ENCODE measurements at places on chromosomes 5 and 9. TPM values are rescaled to one million over a fixed set of nuclear protein-coding genes. Genes with fewer than 3 reads are reported as not detected.
A peak's percentile ranks its signal among the peaks of the same experiment; 100 is the strongest.

- no peak for DNase-seq
Observed at GRCh38 chr5:135857630-135858311, 23.3 kb downstream of the SLC25A48 start.

DNA sequence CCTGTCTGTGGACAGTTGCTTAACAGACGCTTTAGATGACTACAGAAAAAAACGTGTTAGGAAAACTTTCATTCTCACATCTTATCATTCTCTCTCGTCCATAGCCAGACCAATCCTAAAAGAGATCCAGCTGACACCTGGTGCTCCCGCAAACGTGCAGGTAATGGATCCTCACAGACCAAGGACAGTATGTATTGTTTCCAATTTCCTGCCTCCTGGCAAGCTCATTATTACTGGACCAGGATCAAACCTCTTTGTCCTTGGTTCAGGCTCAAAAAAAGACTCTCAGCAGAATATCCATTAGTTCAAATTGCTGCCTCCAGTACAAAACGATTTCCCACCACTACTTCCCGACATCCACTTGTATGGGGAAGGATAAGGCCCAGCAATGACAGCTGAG is 62.4 kb downstream of the SERINC5 start:
- DNase-seq = peak; percentile 75

- no peak for DNase-seq
Observed at GRCh38 chr5:34452170-34452828, 203.8 kb upstream of the RAI14 start.

DNA sequence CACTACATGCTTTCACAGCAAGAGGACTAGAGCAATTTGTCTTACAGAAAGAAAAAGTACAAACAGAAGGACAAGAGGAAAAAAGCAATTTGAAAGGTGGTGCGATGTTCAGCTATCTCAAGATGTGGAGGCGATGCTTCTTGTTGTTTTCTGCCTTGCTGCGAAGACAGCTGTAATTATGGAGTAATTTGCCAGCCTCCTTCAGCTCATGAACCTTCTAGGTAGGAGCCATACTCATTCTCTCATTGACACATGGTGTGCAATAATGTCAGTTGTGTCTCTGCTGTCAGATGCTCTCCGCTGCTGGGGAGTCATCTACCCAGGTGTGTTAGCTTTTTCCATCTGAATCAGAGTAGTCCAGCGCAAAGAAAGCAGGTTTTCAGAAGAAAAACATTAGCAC is 424.5 kb downstream of the NR2F1-AS1 start:
- no peak for DNase-seq

DNA sequence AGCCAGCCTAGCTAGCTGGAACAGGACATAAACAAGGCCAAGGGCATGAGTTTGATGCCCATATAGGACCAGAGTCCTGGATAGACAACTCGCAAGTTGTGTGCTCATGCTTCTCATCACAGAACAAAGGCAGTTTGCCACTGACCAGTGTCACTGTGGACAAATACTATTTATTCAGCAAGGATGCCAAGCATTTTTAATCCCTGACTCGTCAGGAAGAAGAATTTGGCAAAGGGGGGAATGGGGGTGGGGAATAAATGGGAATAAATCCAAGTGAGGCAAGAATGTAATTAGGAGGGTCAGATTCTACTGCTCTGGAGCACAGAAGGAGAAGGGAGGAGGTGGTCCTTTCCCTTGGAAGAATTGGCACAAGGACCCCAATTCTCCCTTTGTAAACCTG is 46.8 kb upstream of the ANKRD55 start:
- no peak for DNase-seq

- DNase-seq = no peak
Observed at GRCh38 chr5:7040111-7040510, 326.9 kb downstream of the TENT4A start.

DNA sequence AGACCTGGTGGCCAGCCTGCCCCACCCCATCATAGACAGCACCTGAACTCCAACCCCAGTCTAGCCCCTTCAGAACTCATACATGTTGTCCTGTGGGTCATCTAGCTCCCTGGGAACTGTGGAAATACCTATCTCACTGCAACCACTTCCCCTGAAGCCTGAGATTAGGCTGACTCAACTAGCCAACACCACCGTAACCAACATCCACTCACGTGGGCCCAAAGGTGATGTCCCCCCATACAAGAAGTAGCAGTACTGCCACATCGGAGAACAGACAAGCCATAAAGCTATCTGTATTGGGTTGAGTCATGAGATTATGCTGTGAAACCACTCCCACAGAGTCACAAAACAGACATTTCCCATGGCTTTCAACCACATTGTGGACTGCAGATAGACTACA is 46.6 kb downstream of the OSMR start:
- no peak for DNase-seq

GRCh38 chr5:1502046-1502736 is 21.6 kb downstream of the LPCAT1 start:
- no peak for DNase-seq

DNA sequence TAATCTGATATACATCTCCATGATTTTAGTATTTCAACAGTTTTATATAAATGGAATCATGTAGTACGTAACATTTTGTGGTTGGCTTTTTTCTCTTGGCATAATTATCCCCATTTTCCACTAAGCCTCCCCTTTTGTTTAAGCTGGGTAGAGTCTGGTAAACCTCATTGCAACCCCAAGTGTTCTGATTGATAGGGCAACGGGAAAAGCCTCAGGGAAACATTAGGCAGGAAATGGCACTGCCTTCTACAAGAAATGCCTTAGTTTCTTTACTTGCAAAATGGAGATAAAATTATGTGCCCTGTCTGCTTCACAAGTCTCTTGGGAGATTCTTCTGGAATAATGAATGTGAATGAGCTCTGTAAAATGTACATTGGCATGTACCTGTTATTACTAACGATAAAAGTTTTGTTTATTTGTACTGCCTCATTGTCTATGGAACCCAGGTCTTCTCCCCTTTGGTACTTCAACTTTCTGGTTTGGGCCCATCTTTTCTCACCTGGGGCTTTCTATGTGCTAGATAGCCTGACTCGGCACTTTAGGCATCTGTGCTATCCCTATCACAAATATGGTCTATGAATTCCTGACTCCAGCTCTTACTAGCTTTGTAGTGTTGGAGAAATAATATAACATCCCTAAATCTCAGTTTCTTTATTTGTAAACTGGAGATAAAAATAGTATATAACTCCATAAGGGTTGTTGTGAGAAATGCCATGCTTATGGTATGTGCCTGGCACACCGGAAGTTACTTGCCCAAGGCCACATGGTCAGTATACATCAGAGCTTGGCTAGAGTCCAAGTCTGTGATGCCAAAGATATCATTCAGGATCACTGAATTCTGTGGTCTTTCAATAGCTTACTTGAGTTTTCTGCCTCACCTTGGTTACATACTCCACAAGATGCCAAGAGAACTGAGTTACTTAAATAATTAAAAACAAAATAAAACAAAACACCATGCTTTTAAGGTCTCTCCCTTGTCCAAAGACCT is 48.2 kb upstream of the ZNF169 start:
- DNase-seq = peak; percentile 7

- DNase-seq = no peak
Observed at GRCh38 chr9:128190516-128191405, 611 bp downstream of the CIZ1 start.

GRCh38 chr5:107396351-107396690 is 274.4 kb downstream of the EFNA5 start:
- DNase-seq = no peak

DNA sequence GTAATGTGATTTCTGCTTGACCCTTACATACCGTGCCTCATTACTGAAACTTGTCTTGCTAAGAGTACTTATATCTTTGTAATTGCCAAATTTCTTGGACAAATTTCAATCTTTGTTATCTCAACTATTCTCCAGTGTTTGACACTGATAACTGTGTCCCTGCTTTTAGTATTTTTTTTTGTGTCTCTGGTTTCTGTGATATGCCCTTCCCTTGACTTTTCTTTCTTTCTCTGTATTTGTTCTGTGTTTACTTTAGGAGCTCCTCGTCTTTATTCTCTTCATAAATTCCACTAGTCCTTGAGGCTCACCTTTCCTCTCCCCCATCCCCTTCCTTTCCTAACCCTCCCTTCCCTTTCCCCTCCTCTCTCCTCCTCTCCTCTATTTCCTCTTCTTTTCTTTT is 123.7 kb upstream of the FBXL17 start:
- DNase-seq = no peak

DNA sequence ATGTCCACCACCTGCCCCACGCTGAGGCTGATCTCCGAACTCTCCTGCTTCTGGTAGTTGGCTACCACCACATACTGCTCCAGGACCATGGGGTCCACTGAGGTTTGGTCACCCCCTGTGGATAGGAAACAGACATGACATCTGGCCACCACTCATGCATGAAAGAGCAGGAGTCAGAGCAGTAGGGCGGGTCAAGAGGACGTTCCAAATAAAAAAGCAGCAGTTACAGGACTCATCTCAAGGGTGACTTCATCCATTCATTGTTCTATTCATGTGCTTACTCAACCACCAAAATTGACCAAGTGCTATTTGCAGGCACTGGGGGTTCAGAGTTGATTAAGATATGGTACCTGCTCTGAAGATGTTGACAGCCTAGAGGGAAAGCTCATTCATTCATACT is 79.2 kb upstream of the UBTD2 start:
- no peak for DNase-seq

DNA sequence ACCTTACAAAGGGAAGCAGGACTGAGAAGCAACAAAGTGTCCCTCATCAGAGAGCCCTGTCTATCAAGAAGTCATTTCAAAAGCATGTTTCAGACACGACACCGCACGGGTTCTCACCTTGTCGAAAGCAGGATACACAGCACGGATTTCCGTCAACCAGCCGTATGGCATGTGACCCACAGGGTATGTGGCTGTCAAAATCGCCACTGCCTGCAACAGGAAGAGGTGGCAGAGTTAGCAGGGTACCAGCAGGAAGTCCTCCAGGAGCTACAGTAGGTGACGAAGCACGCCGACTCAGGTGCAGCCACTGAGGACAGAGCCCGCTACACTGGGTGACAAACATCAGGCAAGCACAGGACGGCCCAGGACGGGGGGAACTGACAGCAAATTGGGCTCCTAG is 81.2 kb downstream of the OTULIN start:
- DNase-seq = no peak

GRCh38 chr9:86355814-86356213 is 1.6 kb upstream of the TUT7 start:
- no peak for DNase-seq

- DNase-seq = no peak
Observed at GRCh38 chr5:139848508-139849100, 53.0 kb downstream of the PSD2 start.

GRCh38 chr5:146751054-146751453 is 127.5 kb downstream of the PPP2R2B start:
- DNase-seq = no peak

DNA sequence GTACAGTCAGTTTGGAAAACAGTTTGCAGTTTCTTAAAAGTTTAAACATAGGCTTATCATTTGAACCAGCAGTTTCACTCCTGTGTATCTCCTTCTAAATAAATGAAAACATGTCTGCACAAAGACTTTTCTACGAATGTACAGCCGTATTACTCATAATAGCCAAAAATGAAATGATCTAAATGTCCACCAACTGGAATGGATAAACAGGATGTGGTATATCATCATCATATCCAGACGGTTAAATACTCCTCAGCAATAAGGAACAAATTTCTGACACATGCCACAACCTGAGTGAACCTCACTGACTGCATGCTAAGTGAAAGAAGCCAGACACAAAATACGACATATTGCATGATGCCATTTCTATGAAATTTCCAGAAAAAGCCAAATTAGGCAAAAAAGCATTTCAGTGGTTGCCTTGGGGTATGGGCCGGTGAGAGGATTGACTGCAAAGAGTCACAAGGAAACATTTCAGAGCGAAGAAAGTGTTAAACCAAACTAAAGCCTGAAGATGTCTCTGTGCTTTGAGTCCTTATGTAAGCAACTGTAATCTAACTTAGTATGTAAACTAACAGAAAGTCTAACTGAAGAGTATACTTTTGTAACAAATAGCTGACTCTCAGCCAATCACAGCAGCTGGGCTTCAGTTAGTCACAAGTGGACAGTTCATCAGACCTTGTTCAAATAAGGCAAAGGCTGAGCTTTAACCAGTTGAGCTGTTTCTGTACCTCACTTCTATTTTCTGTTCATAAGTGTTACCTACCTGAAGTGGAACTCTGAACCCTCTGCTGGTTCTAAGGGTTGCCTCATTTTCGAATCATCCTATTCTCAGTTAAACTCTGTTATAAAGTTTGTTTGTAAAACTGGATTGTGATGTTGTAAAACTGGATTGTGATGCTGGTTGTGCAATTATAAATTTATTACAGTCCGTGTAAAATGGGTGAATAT is 65.2 kb downstream of the TRIO start:
- DNase-seq = no peak

DNA sequence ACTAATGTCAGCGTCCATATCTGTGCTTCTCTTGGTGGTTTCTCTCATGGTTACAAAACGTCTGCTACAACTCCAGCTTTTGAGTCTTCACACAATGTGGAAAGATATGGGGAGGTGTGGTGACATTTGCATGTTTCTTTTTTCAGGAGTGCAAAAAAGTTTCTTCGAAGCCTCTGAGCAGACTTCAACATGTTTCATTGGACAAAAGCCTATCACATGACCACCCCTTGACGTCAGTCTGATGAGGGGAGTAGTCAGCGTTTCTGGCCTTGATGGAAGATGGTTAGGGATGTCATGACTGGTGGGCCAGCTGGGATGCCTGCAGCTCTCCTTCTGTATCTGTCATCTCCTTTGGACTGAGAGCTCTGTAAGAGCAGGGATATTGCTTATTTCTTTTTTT is 61.4 kb downstream of the PTPDC1 start:
- no peak for DNase-seq

DNA sequence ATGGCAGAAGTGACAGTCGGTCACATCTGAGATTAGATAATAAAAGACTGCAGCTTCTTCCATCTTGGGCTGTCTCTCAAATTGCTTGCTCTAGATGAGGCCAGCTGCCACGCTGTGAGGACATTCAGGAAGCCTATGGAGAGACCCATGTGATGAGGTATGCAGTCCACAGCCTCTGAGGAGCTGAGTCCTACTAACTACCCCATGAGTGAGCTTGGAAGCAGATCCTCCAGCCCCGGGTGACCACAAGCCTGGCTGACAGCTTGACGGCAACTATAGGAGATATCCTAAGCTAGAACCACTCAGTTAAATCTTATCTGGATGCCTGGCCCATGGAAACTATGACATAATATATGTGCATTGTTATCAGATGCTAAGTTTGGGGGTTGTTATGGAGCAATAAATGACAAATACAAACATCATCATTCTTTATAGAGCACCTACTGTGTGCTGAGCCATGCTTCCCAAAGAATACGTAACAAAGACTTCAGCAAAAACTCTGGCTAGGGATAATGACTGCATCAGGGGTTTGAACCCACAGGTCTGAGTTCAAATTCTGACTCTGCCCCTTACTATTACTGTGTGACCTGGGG is 26.7 kb downstream of the KCNV2 start:
- no peak for DNase-seq

GRCh38 chr5:151632524-151632923 is 41.4 kb upstream of the FAT2 start:
- no peak for DNase-seq

LCN15 gene
- 0.14 TPM for polyA plus RNA-seq

C5orf34 gene
- 4.5 TPM for polyA plus RNA-seq

CYSRT1 gene
- 4.5 TPM for polyA plus RNA-seq

TOR1A gene
- polyA plus RNA-seq = 46.0 TPM

PSAT1 gene
- 226 TPM for polyA plus RNA-seq

NIPAL4 gene
- 3.9 TPM for polyA plus RNA-seq

IL13 gene
- 0.18 TPM for polyA plus RNA-seq

IFNK gene
- polyA plus RNA-seq = not detected

ARL14EPL gene
- polyA plus RNA-seq = not detected

NEURL1B gene
- polyA plus RNA-seq = 17.1 TPM

FAT2 gene
- 0.82 TPM for polyA plus RNA-seq

TTLL11 gene
- 21.0 TPM for polyA plus RNA-seq

RNF208 gene
- polyA plus RNA-seq = 66.6 TPM

All from spinal cord (tissue), 10 donors.